NCI-H1048 (cell line): ENCODE measurements at places on chromosomes 6 and 20.

- no peak for DNase-seq
These were observed 13.5 kb downstream of the PFDN4 start for GRCh38 chr20:54221353-54221752.

GRCh38 chr6:38178584-38178886, 359.0 kb downstream of the ZFAND3 start:
- no peak for DNase-seq

DNA sequence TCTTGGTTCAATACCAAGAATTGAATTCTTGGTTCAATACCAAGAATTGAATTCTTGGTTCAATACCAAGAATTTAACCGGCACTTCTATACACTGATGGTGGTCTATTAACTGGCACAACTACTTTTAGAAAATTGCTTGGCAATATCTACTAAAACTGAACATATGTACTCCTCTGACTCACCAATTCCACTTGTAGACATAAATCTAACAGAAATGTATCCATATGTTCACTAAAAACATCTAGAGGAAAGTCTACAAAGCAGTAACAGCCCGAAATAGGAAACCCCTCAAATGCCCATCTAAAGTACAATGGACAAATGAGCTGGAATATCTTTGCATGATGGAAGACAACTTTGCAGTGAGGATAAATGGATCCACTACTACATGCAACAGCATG, 71.9 kb downstream of the KIF16B start:
- DNase-seq = no peak

GRCh38 chr6:119156757-119157505, 78.5 kb upstream of the FAM184A start:
- DNase-seq = no peak

GRCh38 chr6:7825986-7826385, 84.6 kb downstream of the TXNDC5 start:
- DNase-seq = no peak

GRCh38 chr20:17605131-17605660, 35.3 kb downstream of the DSTN start:
- DNase-seq = no peak

GRCh38 chr6:13696226-13696625, 15.4 kb downstream of the RANBP9 start:
- no peak for DNase-seq

GRCh38 chr6:70375882-70376281, 37.4 kb upstream of the FAM135A start:
- DNase-seq = no peak

DNA sequence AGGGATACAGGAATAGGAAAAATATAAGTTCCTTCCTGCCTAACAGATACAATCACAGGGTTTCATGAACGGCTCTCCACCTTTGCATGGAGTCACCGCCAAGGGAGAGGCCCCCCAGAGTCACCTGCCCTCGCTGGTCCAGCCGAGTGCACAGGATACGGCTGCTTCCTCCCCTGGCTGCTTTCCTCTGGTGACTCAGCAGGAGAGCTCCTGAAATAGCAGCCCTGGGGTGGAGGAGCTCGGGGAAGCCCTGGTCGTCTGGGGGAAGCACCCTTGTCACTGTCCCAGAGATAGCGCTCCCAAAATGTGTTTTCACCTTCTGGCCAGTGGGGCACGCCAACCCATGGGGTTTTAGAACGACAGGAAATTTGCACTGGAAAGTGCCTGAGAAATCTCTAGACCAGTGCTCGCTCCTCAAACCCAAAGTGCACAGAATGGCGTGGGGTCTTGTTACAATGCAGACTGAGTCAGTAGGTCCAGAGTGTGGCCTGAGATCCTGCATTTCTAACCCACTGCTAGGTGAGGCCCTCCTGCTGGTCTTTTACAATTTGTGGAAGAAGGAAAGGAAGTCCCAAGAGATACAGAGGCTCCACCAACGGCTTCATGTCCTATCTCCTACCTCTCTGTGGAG, 35.9 kb upstream of the FAM50B start:
- DNase-seq = no peak

DNA sequence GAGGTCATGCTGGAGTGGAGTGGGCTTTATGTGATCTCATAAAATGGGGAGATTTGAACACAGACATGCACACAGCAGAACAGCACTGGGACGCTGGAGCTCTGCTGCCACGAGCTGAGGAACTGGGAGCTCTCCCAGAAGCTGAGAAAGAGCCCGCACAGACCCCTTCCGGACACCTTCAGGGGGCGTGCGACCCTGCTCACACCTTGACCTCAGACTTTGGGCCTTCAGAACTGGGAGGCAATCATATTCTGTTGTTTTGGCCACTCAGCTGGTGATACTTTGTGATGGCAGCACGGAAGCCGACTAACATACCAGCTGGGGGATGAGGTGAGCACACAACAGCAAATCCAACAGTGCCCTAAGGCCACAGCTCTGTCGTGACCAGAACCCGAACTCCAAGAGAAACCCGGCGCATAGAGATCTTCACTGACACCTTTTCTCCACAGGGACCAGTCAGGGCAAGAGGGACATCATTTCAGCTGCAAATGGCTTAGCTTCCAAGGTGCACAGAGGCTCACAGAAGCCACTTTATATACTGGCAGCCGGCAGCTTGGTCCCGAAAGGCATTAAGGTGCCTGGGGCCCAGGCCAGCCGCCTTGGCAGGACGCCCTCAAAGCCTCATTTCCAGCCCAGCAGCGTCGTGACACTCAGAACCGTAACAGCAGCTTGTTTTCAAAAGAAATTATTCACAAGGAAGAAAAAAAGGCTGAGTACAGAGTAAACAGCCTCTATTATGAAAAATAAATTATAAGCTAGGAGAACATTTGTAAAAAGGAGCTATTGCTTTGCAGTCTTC, 89.3 kb downstream of the RNASET2 start:
- DNase-seq = no peak

DNA sequence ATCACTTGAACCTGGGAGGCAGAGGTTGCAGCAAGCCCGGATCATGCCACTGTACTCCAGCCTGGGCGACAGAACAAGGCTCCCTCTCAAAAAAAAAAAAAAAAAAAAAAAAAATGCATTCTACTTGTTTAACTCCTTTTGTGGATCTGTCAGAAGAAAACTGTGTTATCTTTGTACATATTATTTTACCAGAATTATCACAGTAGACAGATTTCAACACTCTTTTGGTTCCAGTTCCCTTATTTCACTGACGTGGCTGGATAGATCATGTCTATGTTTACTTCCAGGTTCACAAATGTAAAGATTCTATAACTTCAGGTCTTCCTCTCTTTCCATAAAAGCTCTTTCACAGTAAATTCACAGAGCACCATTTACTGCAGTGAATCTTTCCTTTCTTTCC, 18.4 kb downstream of the NUDT3 start:
- no peak for DNase-seq

- no peak for DNase-seq
These were observed 384.4 kb upstream of the IRAK1BP1 start for GRCh38 chr6:78482801-78483552.

DNA sequence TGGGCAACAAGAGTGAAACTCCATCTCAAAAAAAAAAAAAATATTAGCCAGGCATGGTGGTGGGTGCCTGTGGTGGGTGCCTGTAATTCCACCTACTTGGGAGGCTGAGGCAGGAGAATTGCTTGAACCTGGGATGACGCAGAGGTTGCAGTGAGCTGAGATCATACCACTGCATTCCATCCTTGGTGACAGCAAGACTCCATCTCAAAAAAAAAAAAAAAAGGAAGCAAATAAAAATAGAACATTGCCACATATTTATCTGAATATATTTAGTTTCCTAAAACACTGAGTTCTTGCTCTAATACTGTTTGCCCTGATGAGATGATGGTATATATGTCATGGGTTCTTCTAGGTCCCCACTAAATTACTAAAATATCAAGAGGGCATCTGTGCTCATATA, 28.4 kb downstream of the CASP8AP2 start:
- DNase-seq = no peak

DNA sequence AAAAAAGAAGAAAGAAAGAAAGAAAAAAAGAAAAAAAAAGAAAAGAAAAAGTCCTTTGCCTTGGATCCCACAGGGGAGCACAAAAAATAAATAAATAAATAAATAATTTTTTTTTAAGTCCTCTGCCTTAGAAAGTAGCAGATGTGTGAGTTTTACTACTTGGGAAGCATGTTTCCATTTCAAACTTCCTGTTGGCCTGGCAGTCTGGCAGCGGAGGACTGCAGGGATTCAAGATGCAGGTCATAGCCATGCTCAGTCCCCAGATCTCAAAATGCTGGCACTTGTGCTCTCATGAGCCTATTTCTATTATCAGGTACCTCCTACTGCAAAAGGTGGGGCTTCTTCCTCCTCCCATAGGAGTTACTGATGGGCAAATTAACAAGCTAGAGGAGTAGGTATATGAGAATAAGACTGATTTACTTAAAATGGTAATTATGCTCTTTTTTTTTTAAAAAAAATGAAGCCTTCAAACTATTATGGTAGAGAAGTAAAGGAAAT, 54.2 kb upstream of the MAP7 start:
- no peak for DNase-seq

- DNase-seq = no peak
These were observed 69.3 kb upstream of the STMND1 start for GRCh38 chr6:17032590-17032987.

DNA sequence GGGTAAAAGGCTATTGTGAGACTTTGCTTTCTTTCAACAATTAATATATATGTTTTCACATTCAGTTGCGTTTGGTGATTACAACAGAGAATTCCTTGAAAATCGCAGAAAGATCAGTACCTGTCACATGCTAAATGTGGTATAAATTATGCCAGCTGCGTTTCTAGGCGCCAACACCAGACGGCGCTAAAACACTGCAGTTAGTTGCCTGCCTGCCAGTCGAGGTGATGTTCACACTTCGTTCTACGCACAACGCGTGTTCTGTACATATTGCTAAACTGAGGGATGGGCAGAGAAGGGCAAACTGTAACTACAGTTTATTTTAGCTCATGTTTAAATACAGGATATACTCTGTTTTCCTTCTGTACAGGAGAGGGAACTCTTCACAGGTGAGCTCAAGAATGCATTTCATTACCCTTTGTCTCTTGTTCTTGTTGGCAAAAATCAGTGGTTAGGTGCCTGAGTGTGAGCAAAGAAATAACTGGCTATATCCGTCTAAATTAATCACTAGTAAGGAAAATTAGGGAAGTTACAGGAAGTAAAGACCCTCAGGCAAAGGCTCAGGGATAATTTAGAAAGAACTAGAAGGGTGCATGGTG, 100.1 kb upstream of the RGS17 start:
- DNase-seq = peak; percentile 1

DNA sequence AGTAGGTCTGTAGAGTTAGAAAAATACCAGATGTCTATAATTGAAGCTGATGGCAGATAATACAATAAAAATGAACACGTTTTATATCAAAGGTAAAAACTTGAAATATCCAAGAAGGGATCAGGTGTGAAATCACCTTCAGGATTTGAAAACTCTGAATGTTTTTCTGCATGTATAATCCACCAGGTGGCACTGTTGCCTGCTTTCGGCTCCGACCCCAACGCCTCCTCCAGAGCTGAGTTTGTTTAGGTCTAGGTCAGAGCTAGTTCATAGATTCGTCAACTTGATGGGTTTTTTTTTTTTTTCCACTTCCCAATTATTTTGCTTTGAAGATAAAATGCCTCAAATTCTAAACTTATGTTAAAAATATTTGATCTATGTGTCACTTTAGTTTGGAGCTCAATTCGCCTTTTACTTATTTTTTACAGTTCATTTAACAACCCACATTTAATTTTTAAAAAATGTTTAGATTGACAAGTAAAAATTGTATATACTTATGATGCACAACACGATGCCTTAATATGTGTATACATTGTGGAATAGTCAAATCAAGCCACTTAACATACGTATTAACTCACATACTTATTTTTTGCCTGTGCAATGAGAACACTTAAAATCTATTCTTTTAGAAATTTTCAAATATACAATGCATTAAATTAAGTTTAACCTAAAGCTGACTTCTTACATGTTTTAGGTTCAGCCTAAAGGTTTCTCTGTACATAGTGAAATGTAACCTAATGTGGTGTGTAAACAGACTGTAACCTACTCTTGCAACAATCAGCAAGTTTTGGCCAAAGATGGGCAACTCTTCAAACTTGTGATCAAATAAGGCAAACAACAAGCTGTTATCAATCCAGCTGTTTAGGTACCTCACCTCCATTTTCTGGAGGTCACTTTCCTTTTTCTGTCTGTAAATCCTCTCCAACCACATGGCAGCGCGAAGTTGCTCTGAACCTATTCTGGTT, 39.4 kb upstream of the ENPP4 start:
- peak; percentile 24 for DNase-seq

DNA sequence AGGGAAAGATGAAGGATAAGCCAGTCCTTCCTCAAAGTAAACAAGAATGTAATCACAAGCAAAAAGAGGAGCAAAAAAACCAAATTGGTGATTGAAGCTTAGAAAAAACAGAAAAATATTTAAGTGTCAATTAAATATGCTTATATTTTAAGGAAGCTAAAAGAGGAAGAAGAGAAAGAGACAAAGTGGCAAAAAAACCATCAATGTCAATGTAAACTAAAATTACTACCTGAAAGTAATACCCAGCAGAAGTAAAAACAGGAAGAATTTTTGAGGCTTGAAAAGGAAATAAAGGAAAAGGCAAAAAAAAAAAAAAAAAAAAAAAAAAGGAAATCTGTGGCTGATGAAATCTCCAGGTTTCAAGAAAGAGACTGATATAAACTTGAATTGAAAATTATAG, 36.2 kb upstream of the OGFRL1 start:
- no peak for DNase-seq

DNA sequence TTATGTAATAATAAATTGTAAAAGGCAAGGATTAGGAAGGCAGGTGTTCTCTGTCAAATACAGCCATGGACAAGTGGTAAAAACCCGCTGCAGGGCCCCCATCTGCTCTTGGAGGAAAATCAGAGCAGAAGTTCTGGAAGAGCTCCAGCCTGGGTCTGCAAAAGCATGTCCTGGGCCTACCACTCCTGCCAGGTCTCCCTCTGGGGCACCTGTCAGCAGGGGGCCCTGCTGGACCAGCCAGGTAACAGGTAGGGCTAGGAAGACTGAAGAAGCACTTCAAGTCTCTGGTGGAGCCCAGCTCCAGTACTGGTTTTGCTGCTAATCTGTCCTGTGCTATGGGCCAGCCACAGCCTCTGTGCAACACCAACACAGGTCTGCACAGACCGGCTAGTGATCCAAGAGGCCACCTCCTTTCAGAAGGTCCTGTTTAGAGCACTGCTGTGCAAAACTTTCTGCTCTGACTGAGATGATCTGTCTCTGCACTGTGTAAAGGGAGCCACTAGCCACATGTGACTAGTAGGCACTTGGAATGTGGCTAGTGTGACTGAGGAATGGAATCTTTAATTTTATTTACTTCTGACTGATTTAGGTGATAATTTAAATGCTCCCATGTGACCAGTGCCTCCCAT, 30.2 kb downstream of the RRBP1 start:
- no peak for DNase-seq
